ENCODE measurements at places on chromosomes 2 and 18.

DNA sequence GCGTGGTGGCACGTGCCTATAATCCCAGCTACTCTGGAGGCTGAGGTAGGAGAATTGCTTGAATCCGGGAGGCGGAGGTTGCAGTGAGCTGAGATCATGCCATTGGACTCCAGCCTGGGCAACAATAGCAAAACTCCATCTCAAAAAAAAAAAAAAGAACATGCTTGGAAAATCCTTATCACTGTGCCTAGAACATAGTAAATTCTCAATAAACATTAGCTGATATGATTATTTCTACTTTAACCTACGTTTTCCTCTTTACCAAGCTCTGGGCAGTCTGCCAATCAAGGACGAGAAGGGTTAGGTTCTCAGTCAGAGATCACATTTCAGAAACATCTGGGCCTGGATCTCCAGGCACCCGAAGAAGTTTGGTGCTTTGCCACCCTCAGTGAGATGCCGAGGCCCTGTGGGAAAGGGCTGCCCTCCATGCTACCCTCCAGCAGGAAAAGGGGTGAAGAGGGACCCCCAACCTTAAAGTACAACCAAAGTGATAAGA lies 107.7 kb downstream of the BCL11A start:
- no peak overlapping the region for H3K27ac ChIP-seq
- H3K36me3 ChIP-seq: no peaks in the 10 kb centered on the region
- DNase-seq: no peak

DNA sequence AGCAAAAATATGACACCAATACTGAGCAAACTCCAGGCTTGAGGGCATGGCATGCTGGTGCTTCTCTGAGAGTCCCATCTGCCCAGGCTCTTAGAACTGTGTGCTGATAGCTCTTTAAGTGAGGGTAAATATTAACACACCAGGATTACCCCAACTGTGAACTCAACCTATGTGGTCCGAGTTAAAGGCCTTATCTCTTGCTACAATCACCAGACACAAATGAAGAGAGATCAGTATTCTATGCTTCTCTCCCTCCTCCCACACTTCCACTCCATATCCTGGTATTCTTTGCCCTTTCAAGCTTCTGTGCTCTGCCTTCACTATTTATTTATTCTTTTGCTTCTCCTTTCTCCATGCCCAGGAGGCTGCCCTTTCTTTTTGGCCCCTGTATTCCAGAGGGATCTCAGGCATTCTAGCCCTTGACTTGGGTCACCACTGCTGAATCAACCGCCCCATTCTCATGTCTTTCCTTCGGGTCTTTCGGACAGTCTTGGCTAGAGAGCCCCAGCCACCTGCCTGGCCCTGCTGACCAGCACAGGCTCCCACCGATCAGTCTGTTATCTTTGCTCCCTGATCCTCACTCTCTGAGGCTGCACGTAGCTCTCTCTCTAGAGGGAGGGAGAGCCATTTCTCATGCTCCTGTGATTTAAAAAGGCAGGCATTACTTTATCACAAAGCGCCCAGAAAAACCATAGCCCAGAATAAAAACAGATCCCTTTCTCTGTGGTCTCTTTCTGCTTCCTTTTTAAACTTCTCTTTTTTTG lies 17.2 kb upstream of the HK2 start:
- H3K27me3 ChIP-seq: peaks cover 18% of the 10 kb centered on the region
- H3K4me1 ChIP-seq: no peaks in the 10 kb centered on the region
- DNase-seq: no peak
- H3K36me3 ChIP-seq: no peaks in the 10 kb centered on the region
- peak overlapping the region; percentile 47 for H3K27ac ChIP-seq

DNA sequence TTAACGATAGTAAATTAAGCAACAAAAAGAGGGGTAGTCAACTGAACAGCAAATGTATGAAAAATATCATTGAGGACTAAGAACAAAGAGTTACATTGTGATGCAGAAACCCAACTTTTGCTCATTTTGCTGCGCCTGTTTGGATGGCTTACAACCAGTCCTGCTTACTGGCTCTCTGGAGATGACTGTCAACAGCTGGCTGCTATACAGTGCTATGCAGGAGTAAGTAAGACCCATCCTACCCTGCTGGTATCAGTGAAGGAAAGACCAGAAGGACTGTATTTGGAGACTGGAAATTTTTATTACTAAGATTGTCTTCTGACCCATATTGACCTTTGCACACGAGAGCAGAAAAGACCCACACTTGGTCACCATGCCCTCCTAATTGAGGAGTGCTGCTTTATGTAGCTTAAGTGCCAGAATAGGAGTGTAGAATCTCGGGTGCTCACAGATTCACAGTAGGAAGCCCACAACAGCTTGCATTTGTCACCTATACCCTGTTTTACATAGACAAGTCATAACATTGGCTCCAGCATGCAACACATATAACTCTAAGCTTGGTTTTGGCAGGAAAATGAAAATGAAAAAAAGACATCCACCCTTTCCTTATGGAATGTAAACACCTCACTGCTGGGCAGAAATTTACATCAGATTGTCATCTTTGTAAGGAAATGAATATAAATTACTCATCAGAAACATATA lies 1915.0 kb upstream of the CELF4 start:
- no peaks in the 10 kb centered on the region for H3K27me3 ChIP-seq
- H3K4me3 ChIP-seq: no peak overlapping the region
- DNase-seq: no peak
- no peaks in the 10 kb centered on the region for H3K4me1 ChIP-seq
- H3K36me3 ChIP-seq: no peaks in the 10 kb centered on the region
- H3K27ac ChIP-seq: no peak overlapping the region

- H3K4me1 ChIP-seq: no peaks in the 10 kb centered on the region
- H3K27ac ChIP-seq: no peak overlapping the region
- no peak for DNase-seq
- H3K27me3 ChIP-seq: no peaks in the 10 kb centered on the region
- no peaks in the 10 kb centered on the region for H3K36me3 ChIP-seq
These were observed 185.2 kb downstream of the SOX11 start for GRCh38 chr2:5877360-5877759.

- no peaks in the 10 kb centered on the region for H3K36me3 ChIP-seq
- H3K27me3 ChIP-seq: no peaks in the 10 kb centered on the region
- H3K4me3 ChIP-seq: no peak overlapping the region
- no peak for DNase-seq
- H3K27ac ChIP-seq: no peak overlapping the region
- H3K4me1 ChIP-seq: no peaks in the 10 kb centered on the region
These were observed 364.7 kb downstream of the TXNL1 start for GRCh38 chr18:56273541-56274219.

DNA sequence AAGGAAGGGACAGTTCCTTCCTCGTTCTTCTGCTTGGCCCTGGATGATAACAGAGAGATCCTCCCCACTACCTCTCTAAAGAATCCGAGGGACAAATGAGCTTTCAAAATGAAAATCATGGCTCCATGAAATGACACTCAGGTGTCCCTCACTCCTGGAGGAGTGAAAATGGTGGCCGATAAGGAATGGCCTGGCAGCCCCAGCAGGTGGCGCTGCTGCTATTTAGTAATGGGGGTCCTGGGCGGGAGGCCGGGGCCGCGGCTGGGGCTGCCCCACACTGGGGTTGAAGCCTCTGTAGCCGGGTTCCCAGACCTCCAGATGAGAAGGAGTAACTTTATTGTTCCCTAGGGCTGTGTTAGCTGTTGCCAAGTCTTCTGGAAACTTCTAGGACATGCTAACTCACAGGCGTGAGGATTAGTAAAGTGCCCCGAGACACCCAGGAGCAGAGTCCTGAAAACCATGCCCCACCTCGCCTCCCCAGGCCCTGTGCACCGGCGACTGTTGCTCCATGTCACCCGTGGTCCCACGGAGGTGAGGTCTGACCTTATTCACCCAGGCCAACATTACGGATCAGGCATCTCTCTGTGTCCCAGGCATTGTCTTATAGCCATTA lies 138.0 kb downstream of the CTIF start:
- peak; percentile 30 for DNase-seq
- no peak overlapping the region for H3K4me3 ChIP-seq
- no peaks in the 10 kb centered on the region for H3K4me1 ChIP-seq
- H3K27ac ChIP-seq: no peak overlapping the region
- H3K27me3 ChIP-seq: no peaks in the 10 kb centered on the region

GRCh38 chr2:99970292-99970868 lies 172.0 kb downstream of the AFF3 start:
- no peaks in the 10 kb centered on the region for H3K4me1 ChIP-seq
- DNase-seq: no peak
- no peaks in the 10 kb centered on the region for H3K36me3 ChIP-seq

- H3K27me3 ChIP-seq: peaks cover 11% of the 10 kb centered on the region
- no peak overlapping the region for H3K27ac ChIP-seq
- no peak overlapping the region for H3K4me3 ChIP-seq
- H3K4me1 ChIP-seq: no peaks in the 10 kb centered on the region
- no peaks in the 10 kb centered on the region for H3K36me3 ChIP-seq
These were observed 327.0 kb downstream of the ZNF516 start for GRCh38 chr18:76167845-76168621.

DNA sequence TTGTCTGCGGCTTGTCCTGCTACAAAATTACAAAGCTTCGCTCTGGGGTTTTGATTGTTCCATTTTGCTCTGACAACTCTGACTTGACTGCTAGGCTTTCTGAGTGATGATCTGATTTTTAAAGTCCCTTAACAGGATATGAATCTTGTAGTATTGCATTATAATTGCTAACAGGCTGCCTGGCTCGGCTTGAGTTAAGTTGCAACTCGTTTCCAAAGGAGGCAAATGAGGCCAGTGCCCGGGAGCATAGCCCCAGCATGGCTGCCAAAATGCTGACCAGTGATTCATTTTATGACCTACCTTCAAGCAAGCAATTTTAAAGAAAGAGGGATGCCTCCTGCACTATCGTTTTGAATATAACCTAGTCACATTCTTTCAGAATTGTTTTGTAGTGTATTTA lies 135.4 kb downstream of the COL6A3 start:
- H3K4me1 ChIP-seq: no peaks in the 10 kb centered on the region
- no peak overlapping the region for H3K27ac ChIP-seq
- no peak overlapping the region for H3K4me3 ChIP-seq
- peaks cover 2% of the 10 kb centered on the region for H3K36me3 ChIP-seq
- no peak for DNase-seq

DNA sequence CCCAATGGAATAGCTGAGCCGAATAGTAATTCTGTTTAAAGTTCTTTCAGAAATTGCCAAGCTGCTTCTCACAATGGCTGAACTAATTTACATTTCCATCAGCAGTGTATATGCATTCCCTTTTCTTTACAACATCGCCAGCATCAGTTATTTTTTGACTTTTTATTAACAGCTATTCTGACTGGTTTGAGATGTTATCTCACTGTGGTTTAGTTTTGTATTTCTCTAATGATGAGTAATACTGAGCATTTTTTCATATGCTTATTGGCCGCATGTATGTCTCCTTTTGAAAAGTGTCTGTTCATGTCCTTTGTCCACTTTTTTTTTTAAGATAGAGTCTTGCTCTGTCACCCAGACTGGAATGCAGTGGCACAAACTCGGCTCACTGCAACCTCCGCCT lies 100.7 kb downstream of the C2orf74 start:
- no peaks in the 10 kb centered on the region for H3K27me3 ChIP-seq
- peak overlapping the region; percentile 64 for H3K27ac ChIP-seq
- peaks cover 11% of the 10 kb centered on the region for H3K4me1 ChIP-seq
- peaks cover 35% of the 10 kb centered on the region for H3K36me3 ChIP-seq
- no peak overlapping the region for H3K4me3 ChIP-seq

DNA sequence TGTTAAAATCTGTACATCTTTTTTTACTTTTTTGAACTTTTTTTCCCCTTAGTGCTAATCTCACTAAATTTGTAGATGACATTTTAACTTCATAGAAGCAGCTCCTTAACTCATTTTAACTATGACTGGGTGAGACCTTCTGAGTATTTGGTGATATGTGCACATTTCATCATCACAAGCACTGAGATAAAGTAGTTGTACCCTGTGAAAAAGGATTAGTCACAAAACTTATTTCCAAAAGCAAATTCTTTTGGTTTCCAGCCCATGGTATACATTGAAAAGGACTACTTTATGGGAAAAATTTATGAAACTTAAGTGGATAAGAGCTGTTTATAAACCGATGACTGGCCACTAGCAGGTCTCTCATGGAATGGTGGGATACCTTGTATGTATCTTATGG lies 581.5 kb downstream of the PLCL1 start:
- no peak for DNase-seq
- H3K27ac ChIP-seq: no peak overlapping the region
- no peak overlapping the region for H3K4me3 ChIP-seq
- H3K4me1 ChIP-seq: no peaks in the 10 kb centered on the region
- H3K27me3 ChIP-seq: peaks cover 11% of the 10 kb centered on the region

GRCh38 chr18:63187791-63188460 lies 131.6 kb downstream of the BCL2 start:
- H3K27me3 ChIP-seq: no peaks in the 10 kb centered on the region
- peak overlapping the region; percentile 73 for H3K27ac ChIP-seq
- H3K36me3 ChIP-seq: peaks cover 5% of the 10 kb centered on the region
- DNase-seq: no peak
- peaks cover 64% of the 10 kb centered on the region for H3K4me1 ChIP-seq

DNA sequence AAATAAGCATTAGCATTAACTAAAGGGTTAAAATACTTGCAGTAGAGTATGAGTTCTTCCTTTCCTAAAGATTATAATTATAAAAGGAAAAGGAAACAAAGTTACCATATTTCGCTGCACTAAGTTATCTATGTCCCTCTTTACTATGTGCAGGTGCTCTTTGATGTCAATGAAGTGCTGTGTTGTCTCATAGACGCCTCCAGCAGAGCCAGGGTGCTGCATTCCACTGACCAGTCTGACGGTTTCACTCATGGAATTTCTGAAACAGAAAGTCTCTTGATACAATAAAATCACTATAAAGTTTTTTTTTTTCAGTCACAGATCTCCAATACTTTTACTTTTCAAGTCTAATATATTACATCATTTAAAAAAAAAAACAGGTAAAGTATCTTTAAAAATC lies 14.5 kb upstream of the CPLX4 start:
- H3K27me3 ChIP-seq: no peaks in the 10 kb centered on the region
- H3K4me1 ChIP-seq: peaks cover 5% of the 10 kb centered on the region
- H3K27ac ChIP-seq: no peak overlapping the region
- DNase-seq: no peak

DNA sequence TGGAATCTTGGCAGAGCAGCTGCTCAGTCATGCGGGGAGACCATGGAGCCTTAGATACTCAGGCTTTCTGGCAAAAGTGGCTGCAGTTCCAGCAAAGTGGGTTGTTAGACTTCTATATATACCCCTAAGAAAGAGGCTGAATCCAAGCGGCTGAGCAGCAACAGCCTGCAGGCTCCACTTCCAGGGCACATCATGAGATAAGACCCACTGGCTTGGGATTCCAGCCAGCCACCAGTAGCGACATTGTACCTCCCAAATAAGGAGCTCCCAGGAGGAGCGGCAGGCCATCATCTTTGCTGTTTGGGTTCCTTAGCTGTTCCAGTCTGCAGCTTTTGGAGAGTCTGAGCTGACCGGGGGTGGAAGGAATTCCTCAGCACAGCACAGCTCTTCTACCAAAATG lies 150.3 kb upstream of the ST6GAL2 start:
- H3K36me3 ChIP-seq: peaks cover 1% of the 10 kb centered on the region
- no peak for DNase-seq
- no peak overlapping the region for H3K4me3 ChIP-seq
- no peak overlapping the region for H3K27ac ChIP-seq
